ENCODE measurements at places on chromosomes 11 and 22. TPM values are rescaled to one million over a fixed set of nuclear protein-coding genes. Genes with fewer than 3 reads are reported as not detected.

- DNase-seq: no peak
Observed at GRCh38 chr22:48426466-48427380, 1401.0 kb downstream of the BRD1 start.

GRCh38 chr11:32586576-32587190 is 3.1 kb downstream of the EIF3M start:
- no peak for DNase-seq

- DNase-seq: no peak
Observed at GRCh38 chr11:87081358-87081757, 43.6 kb downstream of the TMEM135 start.

DNA sequence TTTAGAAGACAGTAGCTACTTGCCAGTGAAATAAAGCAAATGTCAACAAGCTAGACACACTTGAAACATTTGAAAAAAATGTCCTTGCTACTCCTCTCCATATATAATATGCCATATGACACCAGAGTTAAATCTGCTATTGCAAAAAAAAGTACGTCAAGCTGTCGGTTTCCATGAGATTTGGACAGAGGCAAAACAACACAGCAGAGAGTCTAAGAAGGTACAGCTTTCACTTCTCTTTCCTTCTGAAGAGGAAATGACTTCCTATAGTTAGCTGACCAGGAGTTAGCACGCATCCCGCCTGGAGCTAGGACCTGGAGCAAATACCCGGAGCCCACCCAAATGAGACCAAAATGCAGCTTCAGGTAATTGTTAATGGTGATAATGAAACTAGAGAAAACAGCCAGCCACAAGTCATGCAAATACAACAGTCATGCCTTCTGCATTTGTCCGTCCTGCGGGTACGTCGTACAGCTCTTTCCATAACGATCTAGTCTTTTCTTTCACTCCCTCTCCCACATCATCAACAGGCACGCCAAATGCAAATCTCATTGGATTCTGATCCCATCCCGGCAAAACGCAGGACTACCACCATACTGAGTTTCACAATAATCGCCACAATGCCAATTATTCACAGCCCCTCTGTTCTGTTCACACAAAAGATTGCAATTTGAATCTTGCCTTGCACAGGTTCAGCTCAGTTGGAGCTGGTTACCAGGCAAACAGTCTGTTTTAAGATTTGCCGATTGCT is 395.0 kb upstream of the CCDC90B start:
- no peak for DNase-seq

GRCh38 chr11:73029403-73029802 is 112.7 kb downstream of the FCHSD2 start:
- no peak for DNase-seq

GRCh38 chr22:23122992-23123803 is 18.6 kb downstream of the RSPH14 start:
- DNase-seq: no peak

- DNase-seq: peak; percentile 94
Observed at GRCh38 chr11:66317723-66318599, 1.1 kb upstream of the CD248 start.

- DNase-seq: no peak
Observed at GRCh38 chr22:36900880-36901279, 12.5 kb upstream of the CSF2RB start.

The C1QTNF4 gene
- total RNA-seq: 1.8 TPM

DNA sequence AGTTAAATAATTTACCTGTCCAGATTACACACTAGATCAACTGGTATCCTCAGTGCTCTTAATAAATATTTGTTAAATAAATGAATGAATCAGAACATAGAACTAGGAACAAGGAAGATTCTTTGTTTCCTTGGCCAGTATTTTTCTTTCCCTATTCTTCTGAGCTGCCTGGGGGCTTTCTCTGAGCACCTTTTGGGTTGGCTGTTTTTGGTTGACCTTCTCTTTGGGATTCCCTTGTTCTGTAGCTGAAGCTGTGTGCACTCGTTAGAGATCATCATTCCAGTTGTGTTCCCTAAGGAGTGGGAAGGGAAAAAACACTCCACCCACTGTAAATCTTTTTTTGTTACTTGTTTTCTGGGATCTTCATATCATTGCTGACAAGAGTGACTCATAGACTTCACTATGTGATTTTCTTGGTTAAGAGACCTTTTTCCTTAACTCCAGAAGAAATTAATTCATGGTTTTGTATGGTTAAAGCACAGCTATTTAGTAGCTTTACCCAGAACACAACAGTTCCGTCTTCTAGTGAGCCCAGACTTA is 84.3 kb downstream of the STIM1 start:
- no peak for DNase-seq

- DNase-seq: no peak
Observed at GRCh38 chr11:65470433-65471049, 28.3 kb upstream of the MALAT1 start.

DNA sequence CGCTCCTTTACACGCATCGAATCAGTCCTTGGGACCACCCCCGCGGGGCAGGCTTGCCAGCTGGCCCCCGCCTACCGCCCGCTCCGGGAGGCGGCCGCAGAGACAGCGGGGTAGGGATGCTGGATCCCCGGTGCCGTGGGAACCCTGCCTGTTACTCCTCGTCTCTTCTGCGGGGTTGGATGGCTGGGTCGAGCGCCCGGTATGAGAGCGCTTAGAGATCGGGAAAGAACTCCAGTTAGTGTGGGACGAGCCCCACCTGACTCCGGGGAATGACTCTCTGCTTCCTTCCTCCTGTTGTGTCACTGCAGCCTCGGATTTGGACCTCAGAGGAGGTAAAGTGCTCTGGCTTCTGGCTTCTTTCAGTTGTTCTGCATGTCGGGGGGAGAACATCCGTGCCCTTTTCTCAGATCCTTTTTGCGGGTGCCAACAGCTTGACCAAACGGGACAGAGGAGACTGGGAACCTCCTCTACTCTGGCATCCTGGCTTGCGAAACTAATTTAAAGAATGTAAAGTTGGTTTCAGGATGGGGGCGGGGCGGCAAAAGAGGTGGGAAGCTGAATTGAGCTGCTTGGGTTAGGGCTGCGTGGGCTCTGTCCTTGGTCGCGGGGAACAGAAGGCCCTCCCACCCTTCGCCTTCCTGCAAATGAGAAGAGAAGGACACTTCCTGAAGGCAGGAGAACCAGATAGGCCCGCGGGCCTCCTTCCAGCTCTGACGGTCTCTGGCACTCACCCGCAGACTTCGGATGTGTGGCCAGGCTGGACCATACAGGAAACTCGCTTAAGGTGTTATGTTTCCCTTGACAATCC is 938 bp downstream of the LAYN start:
- peak; percentile 87 for DNase-seq

DNA sequence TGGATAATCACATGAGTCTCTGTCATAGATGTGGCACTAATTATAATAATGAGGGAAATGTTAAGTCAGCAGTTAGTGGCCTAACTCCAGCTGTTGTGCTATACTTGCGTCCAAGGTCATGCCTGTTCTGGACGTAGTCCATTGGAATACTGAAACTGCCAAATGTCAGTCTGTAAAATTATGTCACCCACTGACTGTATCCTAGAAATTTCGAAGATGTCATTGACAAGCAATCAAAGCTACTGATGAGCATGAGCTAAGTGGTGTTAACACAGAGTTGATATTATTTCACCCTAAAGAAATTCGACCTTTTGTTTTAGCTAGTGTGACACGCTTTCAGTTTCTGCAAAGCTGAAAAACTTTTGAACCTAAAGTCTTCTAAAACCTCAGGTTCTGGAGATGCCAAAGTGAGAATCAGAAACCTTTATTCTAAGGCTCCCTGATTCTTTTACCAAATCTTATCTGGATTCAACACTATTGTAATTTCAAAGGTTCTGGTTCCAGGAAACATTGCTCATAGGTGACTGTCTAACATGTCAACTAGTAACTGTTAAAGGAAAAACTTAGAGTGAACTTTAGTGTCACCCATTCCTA is 14.9 kb upstream of the ME3 start:
- no peak for DNase-seq

GRCh38 chr11:88117281-88117858 is 57.9 kb downstream of the RAB38 start:
- no peak for DNase-seq

- DNase-seq: no peak
Observed at GRCh38 chr11:61287338-61287977, 7.7 kb downstream of the VWCE start.

DNA sequence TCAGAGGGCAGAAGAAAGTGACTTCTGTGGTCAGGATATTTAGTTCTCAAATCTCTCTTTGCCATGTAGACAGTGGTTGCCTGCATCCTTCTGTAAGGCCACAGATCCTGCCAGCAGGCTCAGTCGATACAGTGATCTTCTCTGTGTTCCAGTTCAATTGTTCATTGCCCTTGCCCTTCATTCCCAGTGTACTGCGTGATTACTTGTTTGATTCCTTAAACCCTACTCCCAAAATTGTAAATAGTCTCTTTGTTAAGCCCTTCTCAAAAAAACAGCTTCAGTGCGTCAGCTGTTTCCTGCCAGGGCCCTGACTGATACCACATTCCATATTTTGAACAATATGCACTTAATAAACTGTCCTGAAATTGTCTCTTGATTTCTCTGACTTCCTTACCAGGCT is 9.3 kb upstream of the TYR start:
- no peak for DNase-seq

The KIAA1671 gene
- 60.0 TPM for total RNA-seq

GRCh38 chr11:10808235-10808552 is 532 bp downstream of the EIF4G2 start:
- no peak for DNase-seq

DNA sequence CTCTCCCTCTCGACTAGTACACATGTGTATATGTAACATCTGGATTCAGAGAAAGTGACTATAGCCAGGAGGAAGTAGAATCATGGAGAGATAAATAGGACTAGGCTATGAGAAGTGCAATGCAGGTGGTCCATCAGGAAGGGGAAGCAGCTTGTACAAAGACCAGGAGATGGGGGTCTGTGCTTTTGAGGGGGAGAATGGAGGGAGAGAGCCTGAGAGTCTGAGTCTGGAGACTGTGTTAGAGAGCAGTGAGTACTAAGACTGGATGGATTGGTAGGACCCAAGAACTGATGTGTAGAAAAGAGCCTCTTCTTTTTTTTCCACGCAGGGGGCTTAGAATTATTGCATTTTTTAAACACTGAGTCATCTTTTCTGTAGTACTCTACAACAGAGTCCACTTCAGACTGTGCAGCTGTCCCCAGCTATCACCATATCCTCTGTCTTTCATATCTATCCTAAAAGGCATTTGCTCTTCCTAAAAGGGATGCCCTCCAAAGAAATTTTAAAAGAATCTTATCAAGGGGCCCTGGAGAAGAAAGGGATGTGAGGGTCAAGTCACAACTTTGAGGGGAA is 80.4 kb downstream of the BDNF start:
- DNase-seq: no peak

The TBRG1 gene
- total RNA-seq: 19.9 TPM

The SCGB1A1 gene
- not detected for total RNA-seq

The OR56A4 gene
- total RNA-seq: not detected

The MMP7 gene
- total RNA-seq: 195 TPM

DNA sequence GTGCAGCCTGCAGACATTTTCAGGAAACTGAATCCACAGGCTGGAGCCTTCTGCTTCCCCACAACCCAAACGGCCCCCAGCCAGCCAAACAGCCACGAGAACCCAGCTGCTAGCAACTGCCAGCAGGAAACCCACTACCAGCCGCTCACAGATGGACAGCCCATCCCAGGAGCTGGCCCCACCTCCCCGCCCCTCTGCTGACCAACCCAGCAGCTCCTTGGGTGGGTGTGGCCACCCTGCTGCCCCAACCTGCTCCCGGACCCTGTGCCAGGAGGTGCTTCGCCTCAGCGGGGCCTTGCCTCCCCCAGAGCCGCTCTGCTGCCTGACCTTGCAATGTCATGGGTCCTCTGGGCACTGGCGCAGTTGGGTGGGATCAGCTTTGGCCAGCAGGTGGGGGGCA is 8.2 kb upstream of the CCDC188 start:
- DNase-seq: no peak

DNA sequence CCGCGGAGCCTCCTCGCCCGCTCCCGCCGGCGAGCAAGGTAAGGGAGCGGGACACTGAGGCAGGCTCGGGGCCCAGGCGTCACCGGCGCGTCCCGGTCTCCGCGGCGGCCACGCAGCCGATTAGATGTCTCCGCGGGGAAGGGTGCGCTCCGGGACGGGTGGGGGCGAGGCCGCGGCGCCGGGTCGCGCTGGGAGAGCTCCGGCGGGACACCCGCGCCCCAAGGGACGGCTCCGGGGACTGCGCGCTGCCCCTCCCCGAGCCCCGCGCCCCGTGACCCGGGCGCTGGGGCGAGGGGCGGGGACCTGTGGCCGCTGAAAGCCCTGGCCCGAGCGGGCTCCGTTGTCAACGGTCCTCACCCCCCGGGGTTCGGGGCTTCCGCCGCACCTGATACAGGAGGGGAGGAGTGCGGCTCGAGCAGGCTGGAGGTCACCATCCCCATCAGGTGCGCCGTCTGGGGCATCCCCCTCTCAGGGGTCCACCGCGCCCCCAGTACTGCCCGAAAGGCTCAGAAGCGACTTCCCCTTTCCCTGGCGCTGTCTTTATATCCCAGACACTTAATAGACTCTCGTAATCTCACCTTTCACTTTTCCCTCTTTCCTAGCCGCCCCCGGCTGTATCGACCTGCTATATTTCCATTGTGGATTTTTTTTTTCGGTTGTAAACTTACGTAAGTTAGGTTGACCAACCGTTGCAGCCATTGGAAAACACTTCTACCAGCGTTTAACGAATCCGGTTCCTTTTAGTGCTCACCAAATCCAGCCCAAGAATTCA is 573 bp downstream of the PPFIA1 start:
- peak; percentile 87 for DNase-seq

GRCh38 chr11:86947541-86947940 is 7.7 kb downstream of the FZD4 start:
- DNase-seq: no peak

DNA sequence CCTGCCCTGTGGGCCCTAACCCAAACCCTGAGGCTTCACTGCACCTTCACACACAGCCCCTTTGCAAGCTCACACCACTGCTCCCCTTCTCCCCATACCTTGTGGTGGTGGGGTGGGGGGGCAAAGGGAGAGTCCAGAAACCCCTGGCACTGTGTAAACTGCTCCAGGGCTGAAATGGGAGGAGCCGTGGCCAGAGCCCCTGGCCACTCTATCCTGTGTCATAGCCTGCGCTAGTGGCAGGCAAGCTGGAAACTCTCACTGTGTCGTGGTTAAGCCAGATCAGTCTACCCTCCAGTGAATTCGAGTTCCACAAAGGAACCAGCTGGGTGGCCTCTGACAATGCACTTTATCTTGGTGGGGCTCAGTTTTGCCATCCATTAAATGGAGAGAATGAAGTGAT is 8.4 kb upstream of the SYT13 start:
- DNase-seq: no peak

DNA sequence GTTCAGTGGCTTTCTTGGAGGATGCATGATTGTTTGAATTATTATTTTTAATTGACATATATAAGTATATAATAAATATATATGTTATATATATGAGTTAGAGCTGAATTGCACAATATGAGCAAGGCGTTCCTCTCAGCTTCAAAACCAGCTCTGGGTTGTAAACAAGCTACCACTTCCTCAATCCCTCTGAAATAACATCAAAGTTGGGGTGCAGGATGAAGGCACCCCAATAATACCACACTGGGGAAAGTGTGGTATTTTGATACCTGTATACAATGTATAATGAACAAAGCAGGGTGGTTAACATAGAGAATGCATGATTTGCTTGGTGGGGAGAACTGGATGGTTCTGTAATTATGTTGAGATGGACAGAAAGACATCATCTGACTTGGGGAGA is 1.7 kb upstream of the SORL1 start:
- no peak for DNase-seq

The TMEM132A gene
- 13.7 TPM for total RNA-seq

The PPME1 gene
- 43.0 TPM for total RNA-seq

- no peak for DNase-seq
Observed at GRCh38 chr11:96259134-96259830, 83.7 kb downstream of the MAML2 start.

- DNase-seq: no peak
Observed at GRCh38 chr22:38728871-38729796, 23.4 kb downstream of the GTPBP1 start.

The RFPL1 gene
- not detected for total RNA-seq

The RAG2 gene
- not detected for total RNA-seq
